ENCODE measurements at places on chromosomes 7 and 10.

DNA sequence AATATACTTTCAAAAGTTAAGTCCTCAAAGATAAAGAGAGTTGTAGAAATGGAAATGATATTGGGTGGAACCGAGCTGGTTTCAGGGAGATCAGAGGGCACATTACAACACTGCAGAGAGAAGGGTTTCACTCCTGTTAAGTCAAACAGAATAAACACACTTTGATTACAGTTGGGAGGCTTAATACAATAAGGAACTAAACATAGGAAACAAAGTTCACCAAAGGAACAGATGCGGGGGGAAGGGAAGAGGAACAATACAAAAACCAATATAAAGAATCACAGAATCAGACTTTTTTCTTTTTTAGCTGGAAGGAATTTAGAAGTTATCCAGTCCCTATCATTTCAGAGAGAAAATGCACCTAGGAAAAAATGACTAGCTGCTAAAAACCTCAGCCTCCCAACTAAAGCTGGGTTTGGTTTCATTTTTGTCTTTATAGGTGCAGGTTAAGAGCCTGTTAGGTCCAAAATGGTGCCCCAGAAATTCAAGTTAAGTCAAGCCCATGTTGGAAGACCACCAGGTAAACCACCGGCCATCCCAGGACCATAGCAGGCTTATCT lies 81.9 kb downstream of the DNMBP start:
- no peaks in the 10 kb centered on the region for H3K27me3 ChIP-seq
- H3K4me1 ChIP-seq, result peaks cover 45% of the 10 kb centered on the region
- no peak for DNase-seq
- peak overlapping the region; percentile 61 for H3K27ac ChIP-seq
- H3K4me3 ChIP-seq, result peak overlapping the region; percentile 31
- no peaks in the 10 kb centered on the region for H3K36me3 ChIP-seq

GRCh38 chr10:129241461-129241860 lies 225.6 kb upstream of the MGMT start:
- no peaks in the 10 kb centered on the region for H3K36me3 ChIP-seq
- H3K27me3 ChIP-seq, result no peaks in the 10 kb centered on the region
- no peaks in the 10 kb centered on the region for H3K4me1 ChIP-seq
- DNase-seq, result no peak
- no peak overlapping the region for H3K4me3 ChIP-seq
- no peak overlapping the region for H3K27ac ChIP-seq

DNA sequence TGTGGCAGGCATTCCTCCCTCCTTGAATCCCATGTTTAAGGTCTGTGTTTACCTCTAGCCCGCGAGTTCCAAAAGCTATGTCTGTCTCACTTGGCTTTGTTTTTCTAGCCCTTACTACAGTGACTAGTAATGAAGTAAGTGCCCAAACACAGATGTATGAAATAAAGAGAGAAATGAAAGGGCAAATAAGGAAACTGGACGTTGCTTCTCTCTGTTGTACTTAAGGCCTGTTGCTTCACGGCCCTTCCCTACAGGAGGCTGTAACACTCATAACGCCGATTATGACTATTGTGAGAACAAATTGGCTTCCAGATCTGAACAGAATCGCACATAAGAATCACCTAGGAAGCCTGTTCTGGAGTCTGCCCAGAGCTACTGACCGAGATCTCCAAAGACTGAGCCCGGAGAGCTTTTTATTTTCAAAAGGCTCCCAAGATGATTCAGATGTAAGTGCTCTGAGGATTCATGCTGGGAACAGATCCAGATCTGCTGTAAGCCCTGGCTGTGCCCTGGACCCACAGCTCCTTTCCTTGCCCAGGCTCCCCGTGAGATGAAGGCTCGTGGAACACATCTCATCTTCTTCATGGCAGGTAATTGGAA lies 432.6 kb downstream of the SDK1 start:
- no peak overlapping the region for H3K4me3 ChIP-seq
- DNase-seq, result no peak
- no peaks in the 10 kb centered on the region for H3K27me3 ChIP-seq
- no peak overlapping the region for H3K27ac ChIP-seq
- H3K4me1 ChIP-seq, result no peaks in the 10 kb centered on the region
- H3K36me3 ChIP-seq, result no peaks in the 10 kb centered on the region

GRCh38 chr10:70962686-70963085 lies 74.3 kb upstream of the PCBD1 start:
- H3K4me3 ChIP-seq, result no peak overlapping the region
- no peaks in the 10 kb centered on the region for H3K36me3 ChIP-seq
- peaks cover 31% of the 10 kb centered on the region for H3K27me3 ChIP-seq

Data from left ventricle myocardium inferior (tissue), 1 donor.